ENCODE measurements at places on chromosomes 3 and 15.

DNA sequence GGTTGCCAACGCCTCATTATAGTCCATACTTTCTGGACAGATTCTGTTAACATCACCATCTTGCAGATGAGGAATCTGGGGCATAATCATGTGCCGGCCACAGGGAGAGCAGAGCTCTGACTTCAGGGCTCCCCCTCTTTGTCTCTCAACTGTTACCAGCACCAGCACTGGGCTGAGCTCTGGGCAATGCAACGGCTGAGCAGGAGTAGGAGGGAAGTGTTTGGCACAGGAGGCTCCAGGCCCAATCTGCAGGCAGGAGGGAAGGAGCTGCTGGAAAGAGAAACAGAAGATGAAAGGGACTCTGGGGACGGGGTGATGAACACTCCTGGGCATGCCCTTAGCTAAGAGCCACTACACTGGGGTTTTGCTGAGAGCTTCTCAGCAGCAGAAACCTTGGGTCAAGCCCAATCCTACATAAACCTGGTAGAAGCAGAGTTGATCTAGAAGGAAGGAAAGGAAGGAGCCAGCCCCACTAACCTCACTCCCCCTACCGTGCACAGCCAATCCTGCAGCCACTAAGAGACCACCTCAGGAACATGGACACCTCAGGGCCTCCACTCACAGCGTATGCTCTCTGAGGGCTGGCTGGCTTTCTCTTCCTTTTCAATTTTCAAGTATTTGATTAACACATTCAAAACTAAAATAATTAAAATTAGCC lies 73.1 kb upstream of the SPATA12 start:
- no peak for DNase-seq

DNA sequence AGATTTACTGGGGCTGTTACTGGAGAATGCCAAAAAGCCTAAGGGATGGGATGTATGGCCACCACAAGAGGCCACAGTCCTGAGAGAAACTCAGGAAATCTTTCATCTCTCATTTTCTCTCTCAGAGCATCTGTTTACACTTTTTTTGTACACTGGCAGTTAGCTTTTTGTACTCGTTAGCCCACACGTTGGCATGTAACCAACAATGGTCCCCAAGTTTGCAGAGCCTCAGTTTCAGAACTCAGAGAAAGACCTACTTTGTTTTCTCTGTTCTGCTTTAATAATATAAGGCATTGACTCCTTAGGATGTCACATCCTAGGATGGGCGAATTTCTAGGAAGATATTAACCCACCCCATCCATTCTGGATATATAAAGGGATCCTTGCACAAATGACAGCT lies 183.5 kb downstream of the SUCNR1 start:
- DNase-seq = no peak

- DNase-seq = no peak
Measured at GRCh38 chr3:45110509-45110833, 35.7 kb downstream of the CDCP1 start.

- DNase-seq = no peak
Measured at GRCh38 chr3:137767538-137768360, 3.6 kb downstream of the SOX14 start.

DNA sequence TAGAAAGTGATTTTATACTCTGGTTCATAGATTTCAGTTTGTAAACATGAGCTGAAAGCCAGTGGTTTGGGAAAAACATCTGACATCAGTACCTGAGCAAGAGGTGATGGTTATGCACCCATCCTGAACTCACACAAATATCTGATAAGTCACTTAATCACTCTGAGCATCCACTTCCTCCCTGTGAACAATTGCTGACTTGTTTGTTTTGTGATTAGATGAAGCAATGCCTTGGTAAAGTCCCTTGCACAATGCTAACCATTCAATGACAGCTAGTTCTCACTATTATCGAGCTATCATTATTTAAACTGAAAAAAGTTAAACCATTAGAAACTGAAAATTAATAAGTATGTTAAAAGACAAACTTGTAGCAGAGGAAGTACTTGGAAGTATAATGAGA lies 303.0 kb downstream of the PLOD2 start:
- no peak for DNase-seq

DNA sequence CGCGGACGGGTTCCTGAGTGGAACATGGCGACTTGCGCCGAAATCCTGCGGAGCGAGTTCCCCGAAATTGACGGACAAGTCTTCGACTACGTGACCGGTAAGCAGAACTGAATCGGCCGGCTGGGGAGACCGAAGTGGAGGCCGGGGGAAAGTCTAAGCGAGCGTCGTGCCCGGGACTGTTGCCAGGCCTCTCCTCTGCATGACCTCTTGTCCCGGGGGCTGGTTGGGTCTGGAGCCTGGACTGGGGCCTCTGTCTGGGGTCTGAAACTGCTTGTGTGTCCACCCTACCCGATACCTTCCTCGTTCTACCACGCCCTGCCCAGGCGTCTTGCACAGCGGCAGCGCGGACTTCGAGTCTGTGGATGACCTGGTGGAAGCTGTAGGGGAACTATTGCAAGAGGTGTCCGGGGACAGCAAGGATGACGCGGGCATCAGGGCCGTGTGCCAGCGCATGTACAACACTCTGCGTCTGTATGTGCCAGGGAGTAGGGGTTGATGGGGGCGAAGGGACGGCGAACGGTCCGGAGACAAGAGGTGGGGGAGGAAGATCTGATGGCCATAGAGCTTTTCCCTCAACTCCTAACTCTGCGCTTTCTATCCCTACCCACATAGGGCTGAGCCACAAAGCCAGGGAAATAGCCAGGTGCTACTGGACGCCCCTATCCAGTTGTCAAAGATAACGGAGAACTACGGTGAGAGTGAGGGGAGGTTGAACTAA lies at the start of gene ABCF3:
ABCF3 (plus strand) TSS at position 16 of the 718 bp plus-strand sequence; CDS start at position 25, 9 bp downstream.
- peak; percentile 66 for DNase-seq

- DNase-seq = no peak
Measured at GRCh38 chr15:58631319-58631718, 118.2 kb downstream of the ADAM10 start.

DNA sequence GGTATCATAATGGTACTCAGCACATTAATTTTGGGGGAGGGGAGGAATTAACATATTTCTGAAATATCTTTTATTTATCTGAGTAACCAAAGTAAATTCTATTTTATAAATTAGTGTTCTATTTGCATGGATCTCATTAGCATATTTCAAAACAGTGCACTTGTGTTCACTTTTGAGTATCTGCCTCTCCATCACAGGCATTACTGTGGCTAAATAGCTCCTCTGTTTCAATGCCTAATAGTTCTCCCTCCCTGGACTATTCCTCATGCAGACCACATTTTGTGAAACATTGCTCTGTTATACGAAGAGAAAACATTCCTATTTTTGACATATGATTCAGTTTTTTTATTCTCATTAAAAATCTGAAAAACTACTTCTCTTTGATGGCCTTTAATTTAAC lies 1127.8 kb downstream of the TUSC7 start:
- DNase-seq = no peak

DNA sequence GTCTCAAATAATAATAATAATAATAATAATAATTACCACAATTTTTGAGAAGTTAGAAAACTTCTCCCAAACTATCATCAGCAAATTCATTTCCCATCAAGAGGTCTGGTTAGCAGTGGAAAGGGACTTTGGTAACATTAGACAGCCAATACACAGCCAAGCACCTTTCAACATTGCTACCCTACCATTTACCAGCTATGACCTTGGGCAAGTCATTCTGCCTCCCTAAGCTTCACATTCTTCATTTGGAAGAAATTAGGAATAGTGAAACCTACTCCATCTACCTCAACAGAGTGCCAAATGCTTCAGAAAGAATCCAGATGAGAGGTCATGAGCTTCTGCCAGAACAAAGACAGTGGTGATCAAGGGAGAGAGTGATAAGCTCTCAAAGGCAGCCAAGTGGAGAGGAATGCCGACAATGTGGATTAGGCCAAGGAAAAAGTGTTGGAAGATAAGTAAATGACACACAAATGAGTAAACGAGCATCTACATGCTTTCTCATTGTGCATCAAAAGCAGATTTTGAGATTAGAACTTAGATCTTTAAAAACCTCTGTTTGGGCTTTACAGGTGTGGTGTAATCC lies 42.9 kb upstream of the LPP start:
- DNase-seq = no peak

- DNase-seq = no peak
Measured at GRCh38 chr3:126550488-126551051, 8.2 kb downstream of the C3orf22 start.

GRCh38 chr3:188097791-188098190 lies 56.2 kb upstream of the LPP start:
- no peak for DNase-seq

DNA sequence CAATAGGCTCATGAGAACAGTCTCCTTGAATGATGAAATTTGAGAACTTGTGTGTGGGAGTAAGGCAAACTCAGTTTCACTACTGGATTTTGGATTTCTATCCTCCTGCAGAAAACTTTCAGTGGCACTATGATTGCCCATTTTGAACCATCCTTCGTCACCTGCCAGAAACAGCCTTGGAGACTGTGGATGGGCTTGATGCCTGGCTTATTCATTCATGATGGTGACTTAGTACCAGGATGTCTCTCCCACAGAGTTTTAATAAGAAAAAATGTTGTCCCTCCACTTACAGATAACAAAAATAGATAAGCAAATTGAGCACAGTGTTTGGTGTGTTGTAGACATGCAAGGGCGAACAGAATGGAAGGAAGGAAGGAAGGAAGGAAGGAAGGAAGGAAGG lies 53.5 kb upstream of the CPNE4 start:
- DNase-seq = no peak

DNA sequence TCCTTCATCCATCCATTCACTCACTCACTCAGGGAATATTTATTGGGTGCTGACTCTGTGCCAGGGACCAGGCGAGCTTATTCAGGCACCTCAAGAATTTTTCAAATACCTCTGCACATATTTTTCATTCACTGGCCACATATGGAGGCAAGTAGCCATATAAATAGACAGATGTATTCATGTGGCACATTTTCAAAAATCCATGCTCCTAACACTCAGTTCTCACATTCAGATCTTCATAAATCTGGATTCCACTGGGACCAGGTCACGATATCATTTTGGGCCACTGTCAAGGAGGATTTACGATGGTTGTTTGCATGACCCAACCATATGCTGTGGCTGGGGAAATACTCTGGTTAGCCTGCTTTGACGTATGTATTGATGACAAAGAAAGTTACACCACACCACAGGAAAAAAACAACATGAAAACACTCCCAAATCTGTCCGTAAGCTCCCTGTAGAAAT lies 241.8 kb upstream of the LRTM1 start:
- DNase-seq = peak; percentile 85

DNA sequence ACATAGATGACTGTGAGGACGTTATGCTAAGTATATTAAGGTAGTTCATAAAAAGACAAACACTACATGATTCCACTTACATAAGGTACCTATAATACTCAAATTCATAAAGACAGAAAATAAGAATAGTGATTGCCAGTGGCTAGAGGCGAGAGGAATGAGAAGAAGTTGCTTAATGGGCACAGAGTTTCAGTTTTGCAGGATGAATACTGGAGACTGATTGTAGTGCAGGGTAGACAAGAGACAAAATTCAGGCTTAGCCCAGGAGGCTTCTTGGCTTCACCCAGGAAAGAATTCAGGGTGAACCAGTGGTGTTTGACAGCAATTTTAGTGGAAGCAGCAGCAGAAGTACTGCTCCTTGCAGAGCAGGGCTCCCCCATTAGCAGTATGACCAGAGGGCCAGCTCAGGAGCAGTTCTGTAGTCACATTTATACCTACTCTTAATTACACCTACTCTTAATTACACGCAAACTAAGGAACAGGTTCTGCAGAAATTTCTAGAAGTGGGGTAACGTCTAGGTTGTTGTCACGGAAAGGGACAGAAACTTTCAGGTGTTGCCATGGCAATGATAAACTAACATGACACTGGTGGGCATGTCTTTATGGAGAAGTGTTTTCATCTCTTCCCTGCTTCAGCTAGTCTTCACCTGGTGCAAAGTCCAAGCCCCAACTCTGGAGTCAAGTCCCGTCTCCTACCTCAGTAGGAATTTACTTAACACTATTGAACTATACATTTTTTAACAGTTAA lies 55.2 kb downstream of the TBL1XR1 start:
- no peak for DNase-seq

GRCh38 chr3:152021951-152022461 lies 148.6 kb downstream of the SUCNR1 start:
- peak; percentile 95 for DNase-seq

- no peak for DNase-seq
Measured at GRCh38 chr15:34621675-34622074, 38.2 kb upstream of the GOLGA8B start.

DNA sequence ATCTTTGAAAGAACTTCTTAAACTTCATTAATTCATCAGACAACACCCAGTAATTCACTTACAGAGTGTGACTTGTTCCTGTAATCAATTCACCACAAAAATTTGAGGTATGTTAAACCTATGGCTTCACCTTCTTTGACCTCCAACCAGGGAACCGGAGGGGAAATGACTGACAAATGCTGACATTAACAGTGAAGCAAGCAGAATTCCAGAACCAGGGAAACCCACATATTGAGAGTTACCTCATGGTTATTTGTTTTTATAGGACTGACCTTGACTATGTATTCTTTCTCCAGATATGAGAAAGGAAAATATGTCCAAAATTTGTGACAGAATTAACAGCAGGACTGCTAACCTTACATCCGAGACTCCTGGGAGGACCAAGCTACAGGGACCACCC lies 2.7 kb downstream of the P3H2 start:
- DNase-seq = no peak

DNA sequence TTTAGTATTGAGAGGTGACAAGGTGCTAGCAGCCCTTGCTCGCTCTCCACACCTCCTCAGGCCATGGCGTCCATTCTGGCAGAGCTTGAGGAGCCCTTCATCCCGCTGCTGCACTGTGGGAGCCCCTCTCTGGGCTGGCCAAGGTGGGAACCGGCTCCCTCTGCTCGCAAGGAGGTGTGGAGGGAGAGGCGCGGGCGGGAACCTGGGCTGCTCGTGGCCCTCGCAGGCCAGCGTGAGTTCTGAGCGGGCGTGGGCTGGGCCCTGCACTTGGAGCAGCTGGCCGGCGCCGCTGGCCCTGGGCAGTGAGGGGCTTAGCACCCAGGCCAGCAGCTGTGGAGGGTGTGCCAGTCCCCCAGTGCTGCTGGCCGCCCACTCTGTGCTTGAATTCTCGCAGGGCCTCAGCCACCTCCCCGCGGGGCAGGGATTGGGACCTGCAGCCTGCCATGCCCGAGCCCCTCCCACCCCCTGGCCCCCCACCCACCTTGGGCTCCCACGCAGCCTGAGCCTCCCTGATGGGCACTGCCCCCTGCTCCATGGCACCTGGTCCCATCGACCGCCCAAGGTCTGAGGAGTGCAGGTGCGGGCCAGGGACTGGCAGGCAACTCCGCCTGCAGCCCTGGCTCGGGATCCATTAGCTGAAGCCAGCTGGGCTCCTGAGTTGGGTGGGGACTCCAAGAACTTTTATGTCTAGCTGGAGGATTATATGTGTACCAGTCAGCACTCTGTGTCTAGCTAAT lies 785.2 kb downstream of the DIPK2A start:
- no peak for DNase-seq

DNA sequence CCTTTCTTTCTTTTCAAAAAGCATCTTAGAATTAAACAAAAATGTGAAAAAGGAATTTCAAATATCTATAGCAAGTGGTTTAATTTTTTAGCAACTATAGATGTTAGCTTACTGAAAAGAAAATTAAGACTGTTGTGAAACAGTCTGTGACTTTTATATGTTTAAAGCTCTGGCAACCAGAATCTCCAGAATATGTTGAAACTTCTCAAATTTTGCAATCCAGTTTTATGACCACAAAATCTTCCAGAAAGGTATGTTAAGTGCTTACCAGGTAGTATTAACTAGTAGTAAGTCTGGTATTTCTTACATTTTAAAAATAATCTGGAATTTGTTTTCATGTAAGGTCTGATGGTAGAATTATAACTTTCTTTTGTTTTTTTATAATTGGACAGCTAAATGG lies 235.0 kb downstream of the SLC9A9 start:
- no peak for DNase-seq

Measured in MG63 (cell line).